SJSA1 (cell line): ENCODE measurements at places on chromosomes 12 and 14. TPM values are rescaled to one million over a fixed set of nuclear protein-coding genes. Genes with fewer than 3 reads are reported as not detected.
A peak's percentile ranks its signal among the peaks of the same experiment; 100 is the strongest.

GRCh38 chr12:120119271-120119973 is 2.9 kb upstream of the RAB35 start:
- peak; percentile 58 for DNase-seq

The VWF gene
- 0.09 and 0.50 TPM in 2 replicates for total RNA-seq

DNA sequence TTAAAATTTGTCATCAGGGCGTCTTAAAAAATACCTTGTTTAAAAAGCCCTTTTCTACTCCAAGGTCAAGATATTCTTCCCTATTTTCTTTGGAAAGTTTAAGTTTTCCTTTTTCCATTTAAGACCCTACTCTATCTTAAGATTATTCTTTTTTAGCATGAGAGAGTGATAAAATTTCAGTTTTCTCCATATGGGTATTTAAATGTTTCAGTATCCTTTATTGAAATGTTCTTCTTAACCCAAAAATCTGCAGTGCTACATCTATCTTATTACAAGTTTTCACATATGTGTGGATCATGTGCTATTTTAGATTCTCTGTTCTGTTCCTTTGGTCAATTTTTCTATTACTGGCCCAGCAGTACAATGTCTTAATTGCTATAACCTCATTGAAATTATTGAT is 202.2 kb downstream of the TTC6 start:
- DNase-seq, result no peak

GRCh38 chr12:1913377-1914113 is 4.9 kb downstream of the CACNA2D4 start:
- DNase-seq, result peak; percentile 36

GRCh38 chr12:3233797-3234196 is 156.6 kb downstream of the TSPAN9 start:
- DNase-seq, result no peak

DNA sequence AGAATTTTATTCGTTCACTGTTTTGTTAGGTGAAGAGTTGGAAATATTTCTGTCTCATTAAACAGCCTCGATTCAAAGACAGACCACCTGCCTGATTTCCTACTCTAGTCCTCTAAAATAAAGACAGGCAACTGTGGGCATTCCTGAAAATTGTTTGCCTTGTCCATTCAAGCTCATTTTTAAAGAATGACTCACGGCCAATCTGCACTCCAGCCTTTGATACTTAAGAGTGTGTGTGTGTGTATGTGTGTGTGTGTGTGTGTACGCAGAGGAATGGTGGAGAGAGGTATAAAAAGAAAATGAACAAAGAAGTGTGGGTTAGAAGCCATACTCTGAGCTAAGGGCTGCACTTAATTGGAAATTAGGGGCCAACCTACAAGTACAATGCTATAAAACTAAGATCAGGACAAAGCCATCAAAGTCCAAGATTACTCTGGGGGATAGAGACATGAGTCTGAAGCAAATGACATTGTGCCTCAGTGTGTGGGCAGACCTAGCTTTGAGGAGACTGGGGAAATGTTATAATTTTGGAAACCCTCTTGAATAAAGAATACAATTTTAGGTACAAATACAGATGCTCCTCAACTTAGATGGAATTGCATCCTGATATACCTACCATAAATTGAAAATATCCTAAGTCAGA is 45.6 kb upstream of the SOCS2 start:
- DNase-seq, result peak; percentile 88

GRCh38 chr14:96629558-96630222 is 127.5 kb downstream of the PAPOLA start:
- no peak for DNase-seq
